ENCODE measurements at places on chromosomes 5 and 9. TPM values are rescaled to one million over a fixed set of nuclear protein-coding genes. Genes with fewer than 3 reads are reported as not detected.

SARDH gene
- 1.7 TPM for polyA plus RNA-seq

C9orf153 gene
- 0.45 TPM for polyA plus RNA-seq

ESM1 gene
- 0.59 TPM for polyA plus RNA-seq

FAM221B gene
- not detected for polyA plus RNA-seq

NR6A1 gene
- polyA plus RNA-seq = not detected

GDA gene
- polyA plus RNA-seq = not detected

DRD1 gene
- not detected for polyA plus RNA-seq

NRARP gene
- polyA plus RNA-seq = not detected

GOLM1 gene
- polyA plus RNA-seq = 1.2 TPM

TEK gene
- polyA plus RNA-seq = not detected

SUSD1 gene
- polyA plus RNA-seq = 12.4 TPM

RNF180 gene
- not detected for polyA plus RNA-seq

RAD23B gene
- polyA plus RNA-seq = 14.4 TPM

CDC20B gene
- polyA plus RNA-seq = not detected

ITK gene
- 148 TPM for polyA plus RNA-seq

BASP1 gene
- 0.09 TPM for polyA plus RNA-seq

LCN2 gene
- polyA plus RNA-seq = not detected

MROH2B gene
- not detected for polyA plus RNA-seq

BBLN gene
- polyA plus RNA-seq = 116 TPM

LAMC3 gene
- polyA plus RNA-seq = not detected

GCNT1 gene
- 0.25 TPM for polyA plus RNA-seq

TMEM174 gene
- polyA plus RNA-seq = not detected
